AG08396 (cell line): ENCODE measurements at places on chromosomes 13 and 19.
A peak's percentile ranks its signal among the peaks of the same experiment; 100 is the strongest.

DNA sequence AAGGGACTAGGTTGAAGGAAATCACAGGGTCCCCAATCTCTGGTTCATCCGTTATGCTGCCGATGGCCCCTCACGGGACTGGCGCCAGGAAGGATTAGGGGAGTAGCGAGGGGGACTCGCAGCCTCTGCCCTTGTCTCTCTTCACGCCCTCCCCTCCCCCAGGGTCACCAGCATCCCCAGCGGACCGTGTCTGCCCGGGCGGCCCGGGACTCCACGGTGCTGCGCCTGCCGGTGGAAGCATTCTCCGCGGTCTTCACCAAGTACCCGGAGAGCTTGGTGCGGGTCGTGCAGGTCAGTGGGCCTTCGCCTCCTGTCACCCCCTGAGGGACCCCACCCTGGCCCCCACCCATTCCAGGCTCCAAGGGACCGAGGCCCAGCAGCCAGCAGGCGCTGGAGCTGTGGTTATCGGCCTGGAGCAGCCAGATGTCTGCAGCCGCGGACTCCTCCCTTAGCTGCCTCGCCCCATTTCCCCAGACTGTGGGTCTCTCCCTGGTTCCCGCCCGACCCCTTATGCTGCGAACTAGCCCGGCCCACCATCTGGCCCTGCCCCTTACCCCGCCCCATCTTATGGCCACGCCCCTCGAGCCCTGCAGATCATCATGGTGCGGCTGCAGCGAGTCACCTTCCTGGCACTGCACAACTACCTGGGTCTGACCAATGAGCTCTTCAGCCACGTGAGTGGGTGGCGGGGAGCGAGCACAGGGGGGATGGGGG is 5.4 kb downstream of the PNPLA6 start:
- DNase-seq = peak; percentile 56

DNA sequence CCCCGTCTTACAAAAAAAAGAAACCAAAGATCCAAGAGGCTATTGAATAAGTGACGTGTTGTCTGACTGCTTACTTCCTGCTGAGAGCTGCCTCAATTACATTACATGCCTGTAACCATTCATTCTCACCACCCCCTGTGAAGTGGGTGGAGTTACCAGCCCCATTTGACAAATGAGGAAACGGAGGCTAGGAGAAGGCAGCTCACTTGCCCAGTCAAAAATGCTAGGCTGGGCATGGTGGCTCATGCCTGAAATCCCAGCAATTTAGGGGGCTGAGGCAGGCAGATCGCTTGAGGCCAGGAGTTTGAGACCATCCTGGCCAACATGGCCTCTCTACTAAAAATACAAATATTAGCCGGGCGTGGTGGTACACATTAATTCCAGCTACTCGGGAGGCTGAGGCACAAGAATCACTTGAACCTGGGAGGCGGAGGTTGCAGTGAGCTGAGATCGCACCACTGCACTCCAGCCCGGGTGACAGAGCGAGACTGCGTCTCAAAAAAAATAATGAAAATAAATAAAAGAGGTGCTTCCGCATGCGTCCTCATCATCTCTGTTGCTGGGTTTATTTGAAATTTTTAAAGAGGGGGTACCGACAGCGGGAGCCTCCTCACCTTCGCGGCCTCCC is 499 bp downstream of the LSM7 start:
- peak; percentile 83 for DNase-seq

DNA sequence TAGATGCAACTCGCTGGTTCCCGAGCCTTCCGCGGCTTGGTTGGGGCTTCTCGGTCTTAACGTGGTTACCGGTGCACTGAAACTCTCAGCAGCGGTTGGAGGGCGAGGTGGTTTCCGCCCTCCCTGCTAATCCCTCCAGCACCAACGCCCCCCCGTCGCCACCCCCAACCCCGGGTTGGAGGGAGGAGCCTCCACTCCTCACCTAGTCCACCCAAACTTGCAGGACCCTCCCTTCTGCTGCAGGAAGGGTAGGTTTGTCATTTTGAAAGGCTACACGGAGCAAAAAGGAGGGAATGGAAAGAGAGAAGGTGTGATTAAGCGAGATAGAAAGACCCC is 465.0 kb downstream of the ITGBL1 start:
- DNase-seq = no peak

DNA sequence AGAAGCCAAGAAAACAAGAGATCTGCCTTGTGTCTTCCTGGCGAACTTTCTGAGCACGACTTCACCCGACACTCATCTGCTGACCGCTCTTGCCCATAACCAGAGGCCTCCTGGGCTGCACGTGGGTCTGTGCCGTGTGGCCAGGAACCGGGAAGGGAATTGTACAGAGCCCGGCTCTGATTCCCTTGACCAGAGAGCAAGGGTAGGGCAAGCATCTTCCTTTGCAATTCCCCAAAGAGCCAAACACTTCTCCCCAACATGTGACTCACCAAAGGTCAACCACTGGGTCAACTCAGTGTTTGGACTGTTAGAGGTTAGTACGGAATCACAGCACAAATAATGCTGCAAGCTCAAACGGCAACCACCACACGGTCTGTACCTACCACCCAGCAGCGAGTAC is 48.9 kb downstream of the KLF2 start:
- DNase-seq = peak; percentile 85

DNA sequence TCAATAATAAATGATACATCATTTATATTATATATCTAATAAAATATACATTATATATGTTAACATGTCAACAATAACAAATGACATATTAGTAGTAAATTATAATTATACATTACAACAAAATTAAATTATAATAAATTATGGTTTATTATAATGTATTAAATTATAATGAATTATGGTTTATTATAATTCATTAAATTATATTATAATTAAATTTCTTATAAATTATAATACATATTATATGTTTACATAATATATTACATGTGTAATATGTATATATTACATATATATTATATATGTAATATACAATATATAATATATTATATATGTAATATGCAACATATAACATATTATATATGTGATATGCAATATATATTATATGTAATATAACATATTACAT is 20.5 kb downstream of the C3 start:
- DNase-seq = no peak

- DNase-seq = no peak
These were observed 42.6 kb downstream of the FGF14 start for GRCh38 chr13:102359264-102359663.
